ENCODE measurements at places on chromosomes 1 and 21. TPM values are rescaled to one million over a fixed set of nuclear protein-coding genes. Genes with fewer than 3 reads are reported as not detected.

Gene S100A1
- 1.0 TPM for total RNA-seq

Gene AJAP1
- not detected for total RNA-seq

Gene CHIA
- total RNA-seq, result not detected

Gene TNFSF18
- total RNA-seq, result not detected

Gene SPRR2A
- total RNA-seq, result not detected

Gene CDC42
- 150 TPM for total RNA-seq

Gene CLDN17
- not detected for total RNA-seq

Gene BSND
- total RNA-seq, result not detected

Gene WNT3A
- not detected for total RNA-seq

Gene GSTM2
- total RNA-seq, result 4.0 TPM

Gene VTCN1
- total RNA-seq, result not detected

Gene KRTAP19-1
- total RNA-seq, result not detected

Gene OPRD1
- not detected for total RNA-seq

Gene SPRR2G
- total RNA-seq, result not detected
